Stimulated activated CD8-positive, alpha-beta memory T cell treated with anti-CD3 and anti-CD28 coated beads, Interleukin-7, amount 100 ng/mL, for 1 hour (primary cell): ENCODE measurements at places on chromosomes 7 and 10.

GRCh38 chr10:80583685-80584084, 46.0 kb downstream of the SH2D4B start:
- no peak for DNase-seq

DNA sequence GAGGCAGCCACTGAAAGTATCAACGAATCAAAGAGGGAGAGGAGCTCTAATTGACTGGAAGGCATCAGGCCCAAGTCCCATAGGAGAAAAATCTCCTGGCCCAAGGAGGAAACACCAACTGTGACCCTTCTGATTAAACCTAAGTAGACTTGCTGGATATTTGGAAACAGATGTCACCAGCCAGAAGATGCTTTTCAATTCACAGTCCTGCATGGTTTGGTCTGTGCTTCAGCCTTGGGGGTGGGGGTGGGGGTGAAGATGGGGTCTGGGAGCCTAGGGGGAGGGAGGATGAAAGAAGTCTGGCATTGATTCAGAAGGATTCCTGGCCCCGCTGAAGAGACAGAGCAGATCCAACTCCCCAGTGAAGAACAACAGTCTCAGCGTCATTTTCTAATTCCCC, 623.7 kb downstream of the PARD3 start:
- DNase-seq: no peak

DNA sequence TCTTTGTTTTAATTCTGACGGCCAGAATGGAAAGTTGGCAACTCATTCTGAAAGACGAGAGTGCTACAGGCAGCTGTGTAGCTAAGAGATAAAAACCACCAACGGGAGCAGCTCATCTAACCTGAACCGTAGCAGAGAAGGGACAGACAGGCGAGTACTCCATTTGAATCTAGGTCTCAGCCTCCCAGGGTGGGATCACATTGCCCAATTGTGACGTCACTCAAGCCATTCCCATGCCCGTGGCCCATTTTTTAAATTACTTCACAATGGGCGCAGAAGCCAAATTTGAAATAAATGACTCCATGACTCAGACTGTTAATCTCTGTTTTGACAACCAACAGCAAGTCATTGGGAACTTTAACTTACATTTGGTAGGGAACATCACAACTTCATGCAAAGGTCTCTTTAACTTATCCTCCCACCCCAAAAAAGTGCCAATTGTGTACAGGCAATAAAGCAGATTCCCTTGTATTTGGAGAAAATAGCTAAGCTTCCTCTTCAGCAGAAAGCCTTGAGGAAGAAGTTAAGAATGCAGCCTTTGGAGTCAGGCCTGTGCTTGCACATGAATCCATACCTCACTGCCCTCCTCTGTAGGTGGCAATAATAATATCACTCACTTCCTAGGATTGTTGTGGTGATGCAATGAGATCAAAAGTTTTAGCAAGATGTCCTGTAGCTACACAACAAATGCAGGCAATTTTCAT, 93.2 kb upstream of the KIF5B start:
- DNase-seq: no peak

- DNase-seq: no peak
Observed at GRCh38 chr7:141074162-141074991, 513 bp downstream of the TMEM178B start.

DNA sequence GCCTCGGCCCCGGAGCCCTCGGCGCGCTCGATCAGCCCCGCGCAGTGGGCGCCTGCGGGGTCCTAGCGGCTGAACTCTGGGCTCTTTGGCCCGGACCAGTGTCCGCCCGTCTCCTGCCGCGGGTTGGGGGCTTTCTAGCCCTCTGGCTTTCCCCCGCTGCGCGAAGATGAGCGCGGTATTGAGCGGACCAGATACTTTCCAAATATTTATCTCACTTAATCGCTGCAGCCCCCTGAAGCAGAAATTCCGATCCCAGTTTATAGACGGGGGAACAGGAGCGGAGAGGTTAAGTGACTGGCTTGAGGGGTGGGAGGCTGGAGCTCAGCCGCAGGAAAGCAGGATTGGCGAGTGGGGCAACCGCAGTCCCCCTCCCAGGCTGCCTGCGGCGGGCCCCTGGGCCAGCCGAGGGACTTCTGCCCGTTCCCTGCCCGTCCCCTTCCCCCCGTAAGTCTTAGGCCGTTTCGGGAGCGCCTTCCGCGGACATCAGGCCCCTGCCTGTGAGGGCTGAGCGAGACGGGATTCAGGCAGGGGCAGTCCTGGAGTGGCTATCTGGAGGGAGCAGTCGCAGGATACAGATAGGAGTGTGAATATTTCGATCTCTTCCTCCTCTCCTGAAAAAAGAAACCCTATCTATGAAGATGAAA, 565 bp downstream of the STRIP2 start:
- no peak for DNase-seq
